Activated T-cell treated with anti-CD3 and anti-CD28 coated beads, Interleukin-2, amount 50 U/mL, for 1 hour (primary cell): ENCODE measurements at places on chromosomes 3 and 15.

DNA sequence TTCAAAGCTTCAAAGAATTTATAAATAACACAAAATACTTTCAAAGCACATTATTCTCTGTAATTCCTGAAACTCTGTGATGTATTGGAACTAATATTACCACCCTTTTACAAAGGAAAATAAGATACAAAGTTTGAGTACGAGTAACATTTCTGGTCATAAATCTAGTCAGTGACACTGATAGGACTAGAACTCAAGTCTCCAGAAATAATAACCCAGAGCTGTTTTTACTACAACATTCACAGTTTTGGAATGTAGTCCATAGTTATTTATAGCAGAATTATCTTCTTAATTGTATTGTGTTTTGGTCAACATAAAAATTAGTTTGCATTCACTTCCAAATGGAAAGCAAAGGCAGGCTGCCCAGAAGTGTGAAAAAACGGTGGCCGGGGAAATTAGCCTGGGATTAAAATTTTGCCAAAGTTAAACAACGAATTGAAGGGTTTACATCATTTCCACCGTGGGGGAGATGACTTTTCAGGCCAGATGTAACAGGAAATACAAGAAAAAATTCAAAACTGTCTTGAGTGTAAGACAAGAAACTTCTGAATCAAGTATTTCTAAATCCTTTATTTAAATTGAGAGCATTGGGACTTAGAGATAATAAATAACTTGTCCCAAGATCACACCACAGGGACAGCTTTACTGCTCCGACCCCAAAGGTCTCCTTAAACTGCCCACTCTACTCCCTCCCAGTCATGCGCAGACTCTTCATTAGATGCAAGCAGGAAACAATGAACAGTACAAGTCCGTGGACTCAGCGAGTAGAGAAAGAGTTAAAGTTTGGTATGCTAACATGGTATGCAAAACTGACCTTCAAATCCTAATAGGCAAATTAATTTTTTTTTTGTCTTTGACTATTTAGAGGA is 74.3 kb upstream of the VGLL4 start:
- DNase-seq: no peak

GRCh38 chr15:63210151-63211091 is 21.0 kb downstream of the RAB8B start:
- DNase-seq: no peak

DNA sequence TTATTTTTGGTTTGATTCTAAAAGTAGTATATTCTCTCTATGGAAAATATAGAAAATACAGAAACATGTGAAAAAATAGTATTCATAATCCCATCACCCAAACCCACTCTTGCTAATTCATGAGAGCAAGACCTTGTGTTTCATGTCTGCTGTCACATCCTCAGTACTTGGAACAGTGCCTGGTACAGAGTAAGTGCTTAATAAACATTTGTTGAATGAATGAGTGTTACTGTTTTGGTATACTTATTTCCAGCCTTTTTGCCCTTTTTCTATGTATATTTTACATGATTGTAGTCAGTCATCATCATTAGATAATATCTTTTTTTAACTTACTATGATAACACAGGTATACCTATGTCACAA is 59.3 kb downstream of the IL16 start:
- DNase-seq: no peak

GRCh38 chr3:27085829-27086730 is 283.1 kb downstream of the NEK10 start:
- no peak for DNase-seq

- no peak for DNase-seq
These were observed 48.0 kb downstream of the TYRO3 start for GRCh38 chr15:41606997-41607396.

- DNase-seq: no peak
These were observed 99.5 kb downstream of the CHRNA7 start for GRCh38 chr15:32129815-32130214.

DNA sequence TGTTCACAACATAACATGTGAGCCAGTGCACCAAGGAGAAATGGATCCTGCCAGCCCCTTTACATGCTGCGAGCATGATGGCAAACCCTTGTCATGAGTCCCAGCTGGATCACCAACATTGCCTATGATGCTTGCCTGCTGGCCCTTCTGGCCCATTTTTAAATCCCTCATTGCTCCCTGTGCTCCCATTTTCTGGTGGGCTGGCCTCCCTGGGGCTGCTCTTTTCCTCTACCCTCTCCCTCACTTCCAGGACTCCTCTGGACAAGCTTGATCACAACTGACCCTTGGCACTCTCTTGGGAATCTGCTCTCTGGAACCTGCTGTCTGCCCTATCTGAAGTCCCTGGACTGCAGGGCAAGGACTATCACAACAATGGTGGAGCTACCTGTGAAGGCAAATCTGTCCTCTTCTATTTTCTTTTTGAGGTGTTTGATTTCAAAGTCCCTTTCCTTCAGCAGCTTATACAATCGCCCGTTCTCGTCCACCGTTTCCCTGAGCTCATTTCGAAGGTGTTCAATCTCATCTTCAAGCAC is 16.3 kb downstream of the CCDC13 start:
- DNase-seq: no peak

DNA sequence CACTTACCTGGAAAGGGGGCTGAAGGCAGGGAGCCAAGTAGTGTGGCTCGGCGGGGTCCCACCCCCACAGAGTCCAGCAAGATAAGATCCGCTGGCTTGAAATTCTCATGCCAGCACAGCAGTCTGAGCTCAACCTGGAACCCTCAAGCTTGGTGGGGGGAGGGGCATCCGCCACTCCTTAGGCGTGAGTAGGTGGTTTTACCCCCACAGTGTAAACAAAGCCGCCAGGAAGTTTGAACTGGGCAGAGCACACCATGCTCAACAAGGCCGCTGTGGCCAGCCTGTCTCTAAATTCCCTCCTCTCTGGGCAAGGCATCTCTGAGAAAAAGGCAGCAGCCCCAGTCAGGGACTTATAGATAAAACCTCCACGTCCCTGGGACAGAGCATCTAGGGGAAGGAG is 156.3 kb downstream of the KBTBD8 start:
- DNase-seq: no peak

DNA sequence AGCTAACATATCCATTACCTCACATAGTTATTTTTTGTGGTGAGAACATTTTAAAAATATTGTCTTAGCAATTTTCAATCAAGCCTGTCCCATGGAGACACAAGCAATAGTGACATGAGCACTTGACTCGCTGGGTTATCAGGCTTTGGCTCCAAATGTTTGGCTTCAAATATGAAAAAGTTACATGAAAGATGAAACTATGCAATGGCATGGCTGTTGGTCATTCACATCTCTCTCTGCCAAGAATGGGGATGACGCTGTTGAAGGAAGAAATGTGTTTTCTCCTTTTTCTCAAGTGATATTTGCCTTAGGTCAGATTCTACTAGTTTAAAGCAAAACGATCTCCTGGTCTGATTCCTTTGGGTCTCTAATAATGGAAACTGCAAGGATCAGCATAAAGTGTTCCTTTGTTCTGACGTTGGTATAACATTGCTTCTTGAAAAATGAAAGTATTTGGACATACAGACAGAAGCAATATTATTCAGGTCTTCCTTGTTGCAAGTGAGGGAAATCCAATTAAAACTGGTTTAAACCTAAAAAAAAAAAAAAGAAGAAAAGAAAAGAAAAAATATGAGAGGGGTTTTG is 71.2 kb downstream of the SSUH2 start:
- DNase-seq: no peak

- no peak for DNase-seq
These were observed 151.3 kb downstream of the ADAM10 start for GRCh38 chr15:58597943-58598828.

DNA sequence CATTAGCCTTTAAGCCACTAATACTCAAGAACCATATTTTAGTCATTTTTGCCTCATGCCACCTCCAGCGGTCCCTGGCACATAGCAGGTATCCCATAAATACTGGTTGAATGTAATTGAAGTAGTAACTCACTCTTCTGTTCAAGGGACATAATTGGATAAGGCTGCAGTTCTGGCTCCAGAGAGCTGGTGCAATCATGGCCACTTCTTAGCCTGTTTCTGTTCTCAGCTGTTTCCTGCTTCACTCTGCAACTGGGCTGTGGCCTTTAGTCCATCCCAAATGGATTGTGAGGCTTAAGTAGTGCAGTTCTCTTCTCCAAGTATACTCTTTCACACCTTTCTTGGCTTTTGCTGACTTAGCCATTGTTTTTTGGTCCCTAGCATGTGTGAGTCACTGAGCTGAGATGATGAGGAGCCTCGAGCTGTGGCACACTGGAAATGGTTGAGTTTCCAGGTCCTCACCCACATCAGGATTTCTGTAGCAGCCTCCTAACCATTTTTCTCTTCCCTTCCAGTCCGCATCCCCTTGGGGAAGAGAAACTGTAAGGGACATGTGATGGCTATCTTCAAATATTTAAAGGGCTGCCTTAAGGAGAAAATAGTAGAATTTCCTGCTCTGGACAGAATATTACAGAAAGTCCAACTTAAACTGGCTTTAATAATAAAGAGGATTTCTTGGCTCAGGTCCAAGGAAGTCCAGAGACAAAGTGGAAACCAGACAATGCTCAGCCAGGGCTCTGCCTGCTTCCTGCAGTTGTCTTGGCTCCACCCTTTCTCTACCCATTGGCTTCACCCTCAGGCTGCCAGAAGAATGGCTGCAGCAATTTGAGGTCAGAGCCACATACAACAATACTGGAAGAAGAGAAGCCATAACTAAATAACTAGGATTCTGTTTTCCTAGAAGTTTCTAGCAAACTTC is 305.4 kb upstream of the ROPN1 start:
- DNase-seq: no peak

DNA sequence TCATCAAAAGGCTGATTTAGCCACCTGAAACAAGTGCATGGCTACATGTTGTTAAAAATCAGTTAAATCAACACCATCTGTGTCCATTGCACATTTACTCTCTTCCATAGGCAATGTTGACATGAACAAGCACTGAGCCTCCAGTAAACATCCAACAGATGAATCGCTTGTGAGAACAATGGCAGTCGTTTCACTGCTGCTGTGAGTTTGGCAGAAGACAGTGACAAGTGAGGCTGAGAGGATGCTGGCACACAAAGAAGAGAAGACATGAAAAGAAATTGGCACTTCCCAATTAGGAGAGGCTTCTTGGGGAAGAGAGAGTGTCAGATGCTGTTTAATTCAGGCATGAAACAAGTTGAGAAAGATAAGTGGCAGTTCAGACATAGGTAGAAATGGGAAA is 227.4 kb upstream of the STT3B start:
- DNase-seq: no peak

DNA sequence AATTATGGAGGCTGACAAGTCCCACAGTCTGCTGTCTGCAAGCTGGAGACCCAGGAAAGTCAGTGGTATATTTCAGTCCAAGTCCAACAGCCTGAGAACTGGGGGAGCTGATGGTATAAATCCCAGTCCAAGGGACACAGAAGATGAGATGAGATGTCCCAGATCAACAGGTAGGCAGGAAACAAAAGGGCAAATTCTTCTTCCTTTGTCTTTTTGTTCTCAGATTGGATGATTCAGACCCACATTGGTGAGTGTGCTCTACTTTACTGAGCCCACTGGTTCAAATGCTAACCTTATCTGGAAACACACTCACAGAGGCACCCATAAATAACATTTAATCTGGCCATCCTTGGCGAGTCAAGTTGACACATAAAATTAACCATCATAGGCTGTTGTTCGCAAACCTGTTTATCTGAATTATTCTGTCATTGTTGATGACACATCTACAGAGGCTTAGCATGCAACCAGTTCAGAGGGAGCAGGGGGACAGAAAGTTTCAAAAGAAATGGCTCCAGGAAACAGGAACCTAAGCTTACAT is 62.7 kb upstream of the ITGA11 start:
- no peak for DNase-seq

DNA sequence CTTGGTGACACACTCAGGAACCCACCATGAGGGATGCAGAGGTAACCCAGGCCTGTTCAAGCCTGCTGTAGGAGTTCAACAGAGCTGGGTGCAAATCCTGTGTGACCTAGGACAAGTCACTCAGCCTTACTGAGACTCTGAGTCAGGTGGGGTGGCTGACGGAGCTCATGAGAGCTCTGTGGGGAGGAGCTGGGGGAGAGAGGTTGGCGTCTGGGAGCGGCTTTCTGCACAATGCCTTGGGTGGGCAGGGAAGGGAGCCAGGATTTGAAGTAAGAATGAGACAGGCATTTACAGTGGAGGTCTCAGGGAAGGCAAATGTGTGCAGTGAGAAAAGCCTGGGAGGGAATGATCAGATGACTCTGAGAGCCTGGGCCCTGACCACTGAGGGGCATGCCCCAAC is 18.3 kb downstream of the C3orf18 start:
- no peak for DNase-seq

GRCh38 chr15:81293728-81294515 is 30.0 kb downstream of the STARD5 start:
- peak; percentile 70 for DNase-seq

GRCh38 chr3:38579551-38580449 is 69.7 kb downstream of the SCN5A start:
- no peak for DNase-seq
